Cardiac septum (tissue), 1 donor: ENCODE measurements at places on chromosomes 6 and 20.

- no peak for DNase-seq
These were observed 880.8 kb upstream of the SLC35B3 start for GRCh38 chr6:9315966-9316650.

DNA sequence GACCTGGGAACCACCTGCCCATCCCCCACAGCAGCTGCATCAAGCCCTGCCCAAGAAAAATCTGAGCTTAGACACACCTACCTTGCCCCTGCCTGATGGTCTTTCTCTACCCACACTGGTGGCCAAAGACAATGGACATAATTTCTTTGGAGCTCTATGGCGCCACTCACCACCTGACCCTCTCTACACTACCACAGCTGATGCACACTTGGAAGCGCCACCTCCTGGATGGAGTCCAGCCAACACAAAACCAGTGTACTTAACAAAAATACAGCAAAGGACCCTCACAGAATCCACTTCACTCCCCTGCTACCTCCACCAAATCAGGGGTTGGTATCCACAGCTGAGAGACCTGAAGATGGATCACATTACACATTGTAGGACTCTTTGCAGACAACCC is 39.7 kb upstream of the CLVS2 start:
- no peak for DNase-seq

GRCh38 chr20:21355981-21356380 is 41.3 kb downstream of the NKX2-4 start:
- no peak for DNase-seq

DNA sequence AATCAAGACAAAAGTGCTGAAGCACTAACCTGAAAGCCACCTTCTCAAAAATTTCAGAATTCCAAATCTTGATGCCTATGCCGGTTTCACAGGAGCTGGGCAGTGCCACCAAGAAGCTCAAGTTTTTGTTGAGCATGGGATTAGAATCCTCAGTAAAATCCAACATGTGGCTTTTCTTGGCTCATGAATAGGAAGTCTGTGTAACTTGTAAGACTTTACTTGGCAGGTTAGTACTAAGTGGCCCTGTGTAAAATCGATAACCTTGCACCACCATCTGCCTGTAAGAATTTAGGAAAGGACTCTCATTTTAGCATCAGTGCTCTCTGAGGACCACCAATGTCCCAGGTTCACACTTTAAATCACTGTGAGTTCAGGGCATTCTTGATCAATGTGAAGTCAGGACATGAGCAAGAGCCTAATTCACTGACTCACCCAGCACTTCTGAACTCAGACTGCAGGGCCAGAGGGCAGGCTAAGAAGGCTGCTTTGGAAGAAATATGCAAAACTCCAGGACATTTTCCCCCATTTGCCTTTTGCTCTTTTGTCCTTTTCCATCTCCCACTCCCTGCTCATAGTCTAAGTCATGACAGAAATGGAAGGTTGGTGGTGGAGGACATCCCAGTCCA is 113.2 kb downstream of the EDN1 start:
- no peak for DNase-seq

DNA sequence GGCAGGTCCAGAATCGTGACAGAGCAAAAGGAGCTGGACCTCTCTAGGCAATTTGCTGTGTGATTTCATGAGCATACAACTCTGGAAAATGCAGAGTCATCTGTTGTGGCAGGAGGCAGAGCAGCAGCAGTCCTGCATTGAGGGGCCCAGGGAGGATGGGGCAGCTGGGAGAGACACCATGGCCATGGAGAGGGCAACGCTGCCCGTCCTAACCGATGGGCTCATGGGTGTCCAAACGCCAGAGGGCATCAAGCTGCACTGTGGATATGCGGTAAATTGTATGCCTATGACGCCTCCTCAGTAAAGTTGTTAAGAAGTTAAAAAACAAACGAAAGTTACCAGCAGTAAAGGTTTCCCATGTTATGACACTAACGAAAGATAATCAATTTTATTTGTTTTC is 42.2 kb upstream of the DACT2 start:
- DNase-seq = no peak

GRCh38 chr20:41443691-41444090 is 77.1 kb upstream of the EMILIN3 start:
- no peak for DNase-seq

DNA sequence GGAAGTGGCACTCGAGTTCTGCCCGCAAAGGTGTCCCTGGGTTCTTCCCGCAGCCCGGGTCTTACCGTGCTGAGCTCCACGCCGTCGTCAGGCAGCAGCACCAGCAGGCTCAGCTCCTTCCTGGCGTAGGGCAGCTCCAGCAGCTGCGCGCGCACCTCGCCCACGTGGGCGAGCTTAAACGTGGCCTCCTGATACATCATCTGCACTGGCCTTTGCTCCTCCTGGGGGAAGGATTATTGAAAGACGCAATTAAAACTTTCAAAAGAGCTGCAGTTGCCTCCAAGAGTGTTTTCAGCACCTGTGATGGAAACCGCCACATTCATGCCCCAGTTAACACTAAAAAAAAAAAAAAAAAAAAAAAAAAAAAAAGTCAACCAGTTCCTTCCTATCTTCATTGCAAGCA is 11.3 kb downstream of the SERPINB9 start:
- DNase-seq = no peak

DNA sequence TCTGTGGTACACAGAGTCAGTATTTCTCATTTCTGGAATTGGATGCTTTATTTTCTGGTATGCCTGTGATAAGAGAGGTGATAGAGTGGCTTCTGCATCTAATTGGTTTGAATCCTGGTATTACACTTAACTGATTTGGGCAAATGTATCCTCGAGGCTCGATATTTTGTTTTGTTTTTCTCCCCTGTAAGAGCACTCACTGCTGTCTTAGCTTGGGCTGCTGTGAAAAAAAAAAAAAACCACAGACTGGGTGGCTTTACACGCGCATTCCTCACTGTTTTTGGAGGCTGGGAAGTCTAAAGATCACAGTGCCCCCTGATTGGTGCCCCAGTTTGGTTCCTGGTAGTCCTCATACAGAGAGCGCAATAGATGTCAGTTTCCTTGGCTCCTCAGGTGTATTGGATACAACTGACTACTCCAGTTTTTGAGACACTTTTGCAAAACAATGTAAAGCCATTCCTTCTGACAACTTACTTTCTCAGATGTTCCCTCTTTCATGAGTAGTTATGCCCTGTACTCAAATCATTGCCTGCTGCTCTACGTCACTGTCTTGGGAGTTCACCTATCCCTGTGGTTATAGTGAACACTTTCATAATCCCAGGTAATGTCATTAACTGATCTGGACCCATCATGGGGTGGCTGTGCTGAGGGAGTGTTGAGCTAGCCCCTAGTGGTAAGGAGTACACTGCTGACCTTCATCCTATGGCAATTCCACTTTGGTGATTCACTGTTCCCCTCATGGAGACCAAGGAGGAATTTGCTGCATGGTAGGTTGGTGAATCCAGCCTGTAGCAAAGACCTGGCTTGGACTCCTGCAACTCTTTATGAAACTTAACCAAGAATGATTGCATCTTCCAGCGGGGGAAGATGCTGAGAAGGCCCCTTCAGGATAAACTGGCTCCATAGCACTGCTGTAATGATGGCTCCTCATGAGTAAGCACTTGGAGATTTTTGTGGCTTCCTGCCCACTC is 3.5 kb upstream of the ACAT2 start:
- no peak for DNase-seq

DNA sequence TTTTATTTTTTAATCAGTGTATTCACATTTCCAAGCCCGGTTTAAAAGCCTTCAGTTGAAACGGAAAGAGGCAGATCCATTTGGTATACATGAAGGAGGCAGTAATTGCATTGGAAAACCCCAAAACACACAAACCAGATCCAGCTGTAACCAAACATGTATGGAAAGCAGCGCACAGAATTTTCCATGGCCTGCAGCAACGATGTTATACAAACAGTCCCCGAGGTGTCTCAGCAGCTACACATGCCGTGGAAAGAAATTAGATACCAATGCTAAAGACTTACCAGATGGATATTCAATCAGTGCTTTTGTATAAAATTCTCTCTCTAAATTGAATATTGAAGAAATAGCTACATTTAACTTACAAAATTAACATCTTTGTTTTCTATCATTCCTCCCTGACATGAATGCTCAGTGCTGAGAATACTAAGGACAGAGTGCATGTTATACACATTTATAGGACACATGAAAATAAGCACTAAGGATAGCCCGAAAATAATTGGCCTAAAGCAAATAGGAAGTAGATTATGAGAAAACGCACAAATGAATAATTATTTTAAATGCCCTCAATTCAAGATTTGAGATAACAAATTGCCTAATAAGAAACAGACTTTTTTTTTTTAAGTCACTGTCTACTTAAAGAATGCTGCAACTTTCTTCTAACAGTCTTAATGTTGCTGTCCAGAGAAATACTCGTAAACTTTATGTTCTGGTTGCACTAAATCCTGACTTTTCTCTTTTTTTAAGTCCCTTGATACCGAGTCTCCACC is 713.1 kb downstream of the HDGFL1 start:
- DNase-seq = no peak

DNA sequence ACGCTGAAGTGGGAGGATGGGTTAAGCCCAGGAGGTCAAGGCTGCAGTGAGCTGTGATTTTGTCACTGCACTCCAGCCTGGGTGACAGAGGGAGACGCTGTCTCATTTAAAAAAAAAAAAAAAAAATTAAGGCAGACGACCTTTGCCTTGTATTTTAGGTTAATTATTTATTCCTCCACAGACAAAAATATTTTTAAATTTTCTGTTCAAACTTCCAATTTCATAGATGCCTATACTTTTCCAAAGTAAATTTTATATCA is 6.3 kb upstream of the SMIM28 start:
- no peak for DNase-seq

DNA sequence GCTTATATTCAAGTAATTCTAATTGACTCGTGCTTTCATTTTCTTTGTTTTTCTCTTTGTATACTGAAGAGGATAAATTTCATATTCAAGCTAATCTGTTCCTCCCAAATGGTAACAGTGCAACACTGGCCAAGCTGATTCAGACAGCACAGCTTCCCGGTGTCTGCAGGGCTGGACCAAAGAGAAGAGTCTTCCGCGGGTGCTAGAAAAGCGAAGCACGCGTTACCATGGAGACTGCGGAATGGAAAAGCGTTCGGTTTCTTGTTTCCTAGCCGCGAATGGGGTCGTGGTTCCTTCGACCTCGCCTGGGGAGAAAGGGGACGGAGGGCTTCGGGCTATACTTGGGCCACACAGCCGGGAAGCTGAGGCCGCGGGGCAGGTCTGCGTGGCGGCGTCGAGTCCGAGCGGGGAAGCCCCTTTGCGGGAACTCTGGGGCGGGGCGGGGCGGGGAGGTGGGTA is 6.2 kb upstream of the ZNF311 start:
- DNase-seq = no peak

- DNase-seq = no peak
These were observed 341.6 kb downstream of the QKI start for GRCh38 chr6:163756079-163756478.

DNA sequence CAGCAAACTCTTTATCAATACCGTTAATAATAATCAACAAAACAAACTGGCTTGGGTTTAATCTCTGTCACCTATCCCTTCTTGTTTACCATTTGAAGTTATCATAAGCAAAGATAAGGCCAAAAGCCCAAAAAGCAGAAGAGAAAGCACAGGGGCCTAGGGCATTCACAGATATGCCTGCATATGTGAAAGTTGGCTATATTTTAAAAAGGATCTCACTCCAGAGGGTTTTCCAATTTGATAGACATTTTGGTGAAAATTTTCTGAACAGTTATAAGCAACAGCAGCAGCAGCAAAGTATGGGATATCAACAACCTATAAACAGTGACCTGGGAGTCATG is 101.1 kb downstream of the ATXN1 start:
- no peak for DNase-seq

DNA sequence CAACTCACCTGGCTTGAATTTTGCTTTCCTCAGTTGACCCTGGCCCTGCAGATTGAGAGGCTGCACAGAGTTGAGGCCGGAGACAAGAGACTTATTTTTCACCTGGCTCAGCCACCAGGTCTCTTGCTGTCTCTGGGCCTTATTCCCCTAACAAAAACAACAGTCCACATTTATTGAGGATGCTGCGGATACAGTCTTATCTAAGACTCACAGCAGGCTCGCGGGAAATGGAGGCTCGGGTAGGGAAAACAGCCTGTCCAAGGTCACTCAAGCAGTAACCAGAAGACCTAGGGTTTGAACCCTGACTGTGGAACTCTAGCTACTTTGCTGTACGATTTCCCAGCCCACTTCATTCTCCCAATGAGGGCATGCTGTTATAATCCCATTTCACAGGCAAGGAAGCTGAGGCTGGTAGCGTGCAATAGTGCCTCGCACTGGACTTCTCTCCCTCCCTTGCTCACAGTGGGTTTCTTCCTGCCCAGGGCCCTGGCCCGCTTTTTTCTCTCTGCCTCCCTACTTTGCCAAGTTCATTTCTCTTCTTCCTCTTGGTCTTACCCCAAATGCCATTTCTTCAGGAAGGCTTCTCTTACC is 57.7 kb downstream of the RBM38 start:
- no peak for DNase-seq

- no peak for DNase-seq
These were observed 47.2 kb downstream of the CTNNBL1 start for GRCh38 chr20:37741055-37741454.

DNA sequence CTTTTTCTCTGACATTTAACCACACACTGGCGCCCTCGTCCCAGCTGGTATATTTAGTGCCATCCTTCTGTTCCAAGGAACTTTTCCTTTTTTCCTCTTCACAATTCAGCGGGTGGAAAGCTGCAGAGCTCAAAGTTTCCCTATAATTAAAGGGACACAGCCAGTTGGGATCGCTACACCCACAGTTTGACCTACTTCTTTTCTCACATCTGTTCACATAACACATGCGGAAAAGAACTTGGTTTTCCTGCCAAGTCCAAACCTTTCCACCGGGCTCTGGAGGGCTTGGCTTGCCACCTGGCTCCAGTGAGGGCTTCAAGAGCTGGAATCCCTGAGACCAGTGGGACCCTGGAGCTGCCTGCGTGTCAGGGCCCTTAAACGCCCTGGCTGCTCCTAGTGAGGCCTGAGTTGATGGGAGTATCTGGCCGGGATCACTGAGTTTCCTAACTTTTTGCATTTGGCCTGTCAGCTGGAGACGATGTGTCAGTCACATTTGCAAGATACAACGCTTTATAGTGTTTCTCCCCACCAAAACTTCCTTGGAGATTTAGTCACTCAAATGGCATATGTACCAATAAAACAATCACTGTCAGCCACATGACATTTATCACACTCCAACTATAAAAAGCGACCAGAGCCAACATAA is 176.0 kb downstream of the SASH1 start:
- no peak for DNase-seq

GRCh38 chr6:31498748-31499147 is 803 bp downstream of the MICB start:
- no peak for DNase-seq

GRCh38 chr6:31826793-31827285 is 699 bp upstream of the HSPA1B start:
- DNase-seq = peak; percentile 90

GRCh38 chr20:60271597-60271996 is 313.4 kb downstream of the CDH26 start:
- DNase-seq = no peak
